MG63 (cell line): ENCODE measurements at places on chromosomes 3 and 15. TPM values are rescaled to one million over a fixed set of nuclear protein-coding genes. Genes with fewer than 3 reads are reported as not detected.

DNA sequence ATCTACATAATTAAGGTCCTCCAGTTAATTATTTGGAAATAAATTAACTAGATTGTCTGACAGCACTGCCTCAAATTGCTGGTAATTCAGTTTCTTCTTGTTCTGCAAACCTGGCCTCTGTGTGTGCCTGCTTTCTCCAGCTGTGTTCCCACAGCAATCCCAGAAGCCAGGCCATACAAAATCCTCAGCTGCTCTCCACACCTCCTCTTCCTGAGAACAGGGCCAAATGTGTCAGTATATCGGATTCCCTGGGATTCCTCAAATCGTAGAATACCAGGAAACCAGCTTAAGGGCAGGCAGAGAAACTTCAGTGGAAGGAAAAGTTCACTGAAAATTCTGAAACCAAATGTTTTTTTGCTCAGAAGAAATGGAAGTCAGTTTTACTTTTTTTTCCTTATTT, 261.4 kb downstream of the ZMAT3 start:
- no peak for DNase-seq

- DNase-seq = no peak
Observed at GRCh38 chr3:176992978-176993377, 204.3 kb downstream of the TBL1XR1 start.

GRCh38 chr3:177795859-177796258, 598.6 kb upstream of the TBL1XR1 start:
- DNase-seq = no peak

DNA sequence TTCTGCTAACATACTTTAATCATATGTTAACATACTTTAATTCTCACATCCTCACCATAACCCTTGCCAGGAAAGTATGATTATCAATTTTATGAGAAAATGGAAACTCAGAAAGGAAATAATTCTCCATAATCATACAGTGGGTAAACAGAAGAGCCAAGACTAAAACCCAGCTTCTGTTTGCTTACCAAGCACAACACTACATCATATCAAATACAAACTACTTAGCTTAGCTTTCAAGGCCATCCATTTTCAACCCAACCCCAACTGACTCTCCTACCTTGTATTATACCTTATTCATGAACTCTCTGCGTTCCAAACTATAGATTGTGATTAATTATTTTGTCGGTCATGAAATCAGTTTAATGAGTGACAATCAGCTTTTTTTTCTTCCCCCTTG, 9.0 kb downstream of the ZNF148 start:
- DNase-seq = no peak

The C3orf20 gene
- total RNA-seq = 0.03 TPM in 1 of 2 replicates, not detected in the other

DNA sequence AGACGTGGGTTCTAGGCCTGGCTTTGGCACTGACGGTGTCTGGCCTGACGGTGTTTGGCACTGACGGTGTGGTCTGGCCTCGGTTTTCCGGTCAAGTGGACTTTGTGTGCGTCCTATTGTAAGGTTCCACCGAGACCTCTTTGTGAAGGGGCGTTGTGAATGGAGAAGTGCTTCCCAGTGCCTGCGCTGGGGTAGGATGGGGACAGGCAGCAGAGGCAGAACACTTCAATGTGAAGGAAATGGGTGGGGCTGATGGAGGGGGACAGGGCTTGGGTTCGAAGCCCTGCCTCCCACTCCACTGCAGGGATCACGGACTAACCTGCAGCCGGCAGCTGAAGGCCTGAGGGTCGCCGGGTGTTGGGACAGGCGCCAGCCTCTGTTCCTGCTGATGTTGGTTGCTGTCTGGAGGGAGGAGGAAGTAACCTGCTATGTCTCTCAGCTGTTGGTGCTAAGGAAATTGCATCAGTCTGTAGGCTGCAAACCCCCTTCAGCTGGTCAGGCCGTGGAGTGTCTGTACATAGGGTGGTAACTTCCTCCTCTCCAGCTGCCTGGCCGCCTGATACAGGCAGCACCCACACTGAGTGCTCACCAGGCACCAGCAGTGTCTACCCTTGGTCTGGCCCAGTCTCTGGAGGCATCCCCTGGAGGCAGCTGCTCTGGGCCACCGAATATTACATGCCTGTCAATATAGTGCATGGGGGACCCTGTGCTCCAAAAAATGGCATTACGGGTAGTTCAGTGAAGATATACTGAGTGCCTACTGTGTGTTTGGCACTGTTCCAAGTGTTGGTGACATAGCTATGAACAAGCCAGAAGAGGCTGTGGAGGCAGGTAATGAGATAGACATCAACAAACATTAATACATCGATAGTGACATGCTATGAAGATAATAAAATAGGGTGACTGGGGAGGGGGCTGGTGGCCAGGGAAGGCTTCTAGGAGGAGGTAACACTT, 1.1 kb downstream of the TM6SF1 start:
- DNase-seq = peak; percentile 13

The RHOV gene
- total RNA-seq = 0.49 TPM in 1 of 2 replicates, not detected in the other

DNA sequence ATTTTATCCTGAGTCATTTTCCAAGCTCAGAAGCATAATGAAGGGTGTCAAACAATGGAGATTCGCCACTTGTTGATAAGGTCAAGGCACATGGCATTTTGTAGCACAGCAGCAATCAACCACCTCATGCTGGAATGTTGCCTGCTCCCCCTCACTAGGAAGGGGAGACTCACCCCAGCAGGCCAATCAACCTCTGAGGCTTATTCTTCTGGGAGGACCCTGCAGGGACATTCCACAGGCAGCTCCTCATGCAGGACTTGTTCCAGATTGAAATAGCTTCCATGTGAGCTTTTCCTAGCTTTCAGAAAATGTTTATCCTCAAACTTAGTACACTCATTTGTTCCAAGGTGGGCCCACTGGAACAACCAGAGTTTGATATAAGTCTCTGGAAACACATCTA, 77.6 kb downstream of the SSR3 start:
- peak; percentile 17 for DNase-seq

The CCR9 gene
- total RNA-seq = not detected in 2 replicates

DNA sequence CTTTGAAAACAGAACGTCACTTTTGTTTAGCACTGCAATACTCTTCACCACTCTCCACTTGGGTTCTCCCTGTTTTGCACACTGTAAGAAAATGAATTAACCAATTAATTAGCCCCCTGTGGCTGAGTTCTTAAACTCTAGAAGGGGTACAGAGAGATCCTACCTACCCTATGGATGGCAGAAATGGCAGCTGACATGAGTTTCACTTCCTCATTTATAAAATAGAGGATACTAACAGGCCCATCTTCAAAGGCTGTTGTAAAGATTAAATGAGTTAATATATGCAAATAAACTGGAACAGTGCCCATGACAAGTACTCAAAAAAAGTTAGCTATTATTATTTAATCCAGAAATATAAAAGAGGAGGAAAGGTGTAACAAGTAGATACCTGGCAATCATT, 36.9 kb downstream of the SUCLG2 start:
- no peak for DNase-seq

DNA sequence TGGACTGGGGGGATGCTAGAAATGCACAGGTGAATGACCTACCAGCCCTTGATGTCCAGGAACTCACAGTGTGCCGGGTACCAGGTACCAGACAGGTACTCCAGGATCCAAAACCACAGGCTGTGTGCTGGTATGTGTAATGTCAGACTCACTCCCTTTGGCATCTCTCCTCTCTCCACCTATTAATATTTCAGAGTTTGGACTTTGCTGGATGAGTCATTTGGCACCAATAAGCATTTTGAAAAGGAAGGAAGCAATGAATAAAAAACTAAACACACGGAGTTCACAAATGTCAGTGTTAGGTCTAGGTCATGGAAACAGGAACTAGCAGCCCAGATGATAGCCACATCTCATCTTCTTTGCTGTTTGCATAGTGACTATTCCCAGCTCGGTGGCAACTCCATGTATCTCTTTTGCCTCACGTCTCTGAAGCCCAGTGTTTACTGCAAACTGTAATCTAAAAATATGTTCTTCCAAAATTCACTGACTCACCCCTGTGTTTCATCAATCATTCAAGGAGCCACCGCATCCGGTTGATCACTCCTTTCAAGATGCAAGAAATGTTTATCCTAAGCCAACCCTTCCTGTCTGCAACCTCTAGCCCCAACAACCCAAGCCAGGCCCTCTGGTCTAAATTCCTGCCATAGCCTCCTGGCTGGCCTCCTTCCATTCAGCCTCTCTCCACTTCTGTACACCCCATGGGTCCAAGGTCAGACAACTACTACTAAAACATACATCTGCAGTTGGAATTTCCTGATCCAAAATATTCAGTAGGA, 8.4 kb downstream of the ITGB5 start:
- DNase-seq = peak; percentile 96

GRCh38 chr3:11407644-11408043, 135.4 kb downstream of the ATG7 start:
- no peak for DNase-seq

The ZNF662 gene
- not detected in 2 replicates for total RNA-seq

DNA sequence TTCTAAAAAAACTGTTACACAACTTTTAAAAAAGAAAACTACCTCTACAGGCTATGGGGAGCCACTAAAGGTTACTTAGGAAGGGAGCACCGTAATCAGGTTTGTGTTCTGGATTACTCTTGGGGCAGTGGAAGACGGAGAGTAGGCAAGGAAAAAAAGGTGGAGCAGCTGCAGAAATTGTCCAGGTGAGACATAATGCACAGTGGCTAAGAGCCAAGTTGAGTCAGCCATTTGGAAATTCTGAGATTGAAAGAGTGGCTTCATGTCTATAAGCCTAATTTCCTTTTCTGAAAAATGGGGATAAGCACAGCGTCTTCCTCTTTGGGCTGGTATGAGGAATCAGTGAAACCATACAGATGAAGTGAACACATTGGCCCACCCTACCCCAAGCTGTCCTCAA, 195.2 kb downstream of the CADPS start:
- DNase-seq = no peak

GRCh38 chr15:28915935-28916334, 30.2 kb downstream of the APBA2 start:
- no peak for DNase-seq

The GADL1 gene
- not detected in 2 replicates for total RNA-seq

DNA sequence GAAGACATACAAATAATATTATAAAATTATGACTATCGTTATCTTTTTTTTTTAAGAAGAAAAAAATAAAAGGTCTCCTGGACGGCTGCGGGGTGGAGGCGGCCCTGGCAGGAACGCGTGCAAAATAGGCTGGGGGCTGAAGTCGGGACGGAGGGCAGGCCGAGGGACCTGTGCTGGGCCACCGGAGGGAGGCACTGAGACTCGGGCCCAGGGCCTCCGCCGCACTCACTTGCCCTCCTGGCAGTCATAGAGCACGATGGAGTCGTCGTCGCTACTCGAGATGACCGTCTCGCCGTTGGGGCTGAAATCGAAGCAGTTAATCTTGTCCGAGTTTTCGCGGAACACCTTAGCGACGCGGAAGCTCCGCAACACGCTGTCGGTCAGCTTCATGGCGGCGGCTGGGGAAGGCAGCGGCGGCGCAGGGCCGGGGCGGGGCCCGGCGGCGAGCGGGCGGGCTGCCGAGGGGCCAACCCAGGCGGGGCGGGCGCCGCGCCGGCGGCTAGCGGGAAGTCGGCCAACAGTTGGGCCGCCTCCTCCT, 408 bp downstream of the WDR82 start:
- DNase-seq = peak; percentile 34

GRCh38 chr3:35223632-35224394, 415.5 kb upstream of the ARPP21 start:
- no peak for DNase-seq

- DNase-seq = no peak
Observed at GRCh38 chr15:64985366-64986033, 4.2 kb downstream of the SPG21 start.

- no peak for DNase-seq
Observed at GRCh38 chr3:78273326-78273725, 1233.4 kb downstream of the ROBO2 start.

The CHL1 gene
- total RNA-seq = not detected in 2 replicates

DNA sequence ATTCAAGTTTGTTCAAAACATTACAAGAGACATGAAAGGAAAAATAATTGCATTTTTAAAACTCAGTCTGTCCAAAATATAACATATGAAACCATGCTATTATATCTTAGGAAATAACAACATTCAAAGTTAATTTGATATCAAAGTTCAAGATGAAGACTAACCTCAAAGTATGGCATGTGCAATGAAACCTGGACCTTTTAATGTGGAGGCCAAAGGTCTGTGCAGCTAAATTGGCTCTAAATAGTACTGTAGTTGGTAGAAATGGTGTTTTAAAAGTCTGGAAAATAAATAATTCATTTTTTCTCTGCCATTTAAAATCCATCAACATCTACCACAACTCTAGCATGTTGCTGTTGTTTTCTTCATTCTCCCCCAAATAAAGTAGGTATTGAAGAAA, 8.7 kb downstream of the GRAMD1C start:
- no peak for DNase-seq

The FANCD2OS gene
- not detected in 2 replicates for total RNA-seq

- DNase-seq = no peak
Observed at GRCh38 chr15:96076350-96076749, 254.2 kb upstream of the NR2F2 start.

- DNase-seq = no peak
Observed at GRCh38 chr3:148896062-148896461, 31.0 kb downstream of the CPA3 start.

- no peak for DNase-seq
Observed at GRCh38 chr15:69474846-69475455, 22.3 kb downstream of the RPLP1 start.

The CHRFAM7A gene
- total RNA-seq = 0.20 and 3.1 TPM in 2 replicates

- DNase-seq = peak; percentile 59
Observed at GRCh38 chr3:36700537-36701248, 63.7 kb downstream of the DCLK3 start.

DNA sequence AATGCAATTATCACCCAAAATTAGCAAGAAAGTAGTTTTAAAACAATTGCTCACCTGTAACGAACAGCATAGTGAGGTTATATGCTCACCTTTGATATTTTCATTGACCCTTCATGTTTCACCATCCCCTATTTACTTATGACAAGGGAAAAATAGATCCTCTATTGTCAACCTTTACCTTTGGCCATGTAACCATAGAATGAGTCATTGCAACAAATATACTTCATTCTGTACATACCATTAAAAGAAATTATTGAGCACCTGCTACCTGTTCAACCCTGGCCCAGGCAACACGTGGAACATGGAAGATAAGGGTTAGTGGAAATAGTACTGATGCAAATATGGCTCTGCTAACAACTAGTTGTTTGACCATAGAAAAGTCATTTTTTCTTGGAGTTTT, 20.2 kb downstream of the LSAMP start:
- DNase-seq = no peak

DNA sequence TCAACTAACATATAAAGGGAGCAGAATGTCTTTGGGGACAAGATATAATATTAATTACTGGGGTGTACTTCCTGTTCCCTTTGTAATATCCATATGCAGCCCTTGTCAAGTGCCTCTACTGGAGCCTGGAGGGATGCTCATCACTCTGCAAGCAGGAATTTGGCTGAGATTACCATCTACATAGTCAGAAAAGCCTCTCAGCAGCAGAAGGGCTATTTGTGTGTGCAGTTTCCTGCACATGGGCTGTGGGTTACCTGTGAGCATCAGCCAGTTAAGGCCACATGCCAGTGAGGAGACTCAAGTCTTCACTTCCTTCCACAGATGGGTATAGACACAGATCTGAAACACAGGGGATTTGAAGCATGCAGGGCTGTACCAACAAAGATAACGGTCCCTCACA, 278.1 kb upstream of the PLSCR5 start:
- no peak for DNase-seq

GRCh38 chr15:73899197-73900094, 26.1 kb downstream of the TBC1D21 start:
- peak; percentile 92 for DNase-seq
